ENCODE measurements at places on chromosomes 2 and 18.

GRCh38 chr2:189022053-189022481 is 47.9 kb downstream of the COL3A1 start:
- no peak for DNase-seq

DNA sequence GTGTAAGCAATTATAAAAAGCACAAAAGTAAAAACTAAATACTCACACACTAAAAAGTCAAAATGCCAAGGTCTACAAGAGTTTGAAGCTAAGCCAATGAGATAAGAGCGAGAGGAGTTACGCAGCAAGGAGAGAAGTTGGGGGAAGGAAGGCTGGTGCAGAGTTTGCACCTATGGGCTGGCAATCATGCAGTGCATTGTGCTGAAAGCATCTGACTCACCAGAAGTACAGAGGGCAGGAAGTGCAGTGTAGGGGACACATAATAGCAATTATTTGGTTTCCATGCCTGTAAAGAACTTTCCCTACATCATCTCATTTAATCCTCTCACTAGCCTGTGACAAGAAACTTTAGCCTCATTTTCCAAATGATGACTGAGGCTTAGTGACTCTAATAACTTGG is 142.7 kb upstream of the KYNU start:
- no peak for DNase-seq

- DNase-seq, result no peak
Measured at GRCh38 chr2:16649353-16650286, 16.0 kb downstream of the CYRIA start.

DNA sequence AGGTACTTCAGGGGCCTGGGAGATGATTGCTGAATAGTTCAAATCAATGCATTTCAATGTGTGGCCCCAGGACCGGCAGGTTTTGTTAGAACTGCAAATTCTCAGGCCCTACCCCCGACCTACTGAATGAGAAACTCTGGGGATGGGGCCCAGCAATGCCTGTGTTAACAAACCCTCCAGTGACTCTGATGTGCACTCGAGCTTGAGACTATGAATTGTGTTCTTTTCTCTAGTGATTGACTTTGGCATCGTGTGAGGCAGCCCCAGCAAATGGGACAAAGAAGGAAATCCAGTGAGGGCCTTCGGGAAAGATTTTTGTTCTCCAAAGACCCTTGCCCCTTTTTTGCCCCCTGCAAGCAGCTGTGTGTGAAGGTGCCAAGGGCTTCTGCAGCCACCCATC is 22.4 kb downstream of the ALK start:
- no peak for DNase-seq

DNA sequence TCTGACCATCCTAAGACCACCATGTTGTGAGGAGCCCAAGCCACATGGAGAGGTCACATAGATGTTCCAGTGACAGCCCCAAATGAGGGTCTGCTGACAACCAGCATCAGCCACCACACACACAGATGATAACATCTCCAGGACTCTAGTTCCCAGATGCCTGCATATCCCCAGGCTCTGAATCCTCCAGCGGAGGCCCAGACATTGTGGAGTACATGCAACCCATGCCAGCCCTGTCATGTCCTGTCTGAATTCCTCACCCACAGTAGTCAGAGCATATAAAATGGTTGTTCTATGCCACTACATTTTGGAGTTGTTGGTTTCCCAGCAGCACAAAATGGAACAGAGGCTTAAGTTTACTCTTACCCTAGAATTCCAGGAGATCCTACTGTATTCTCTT is 122.0 kb upstream of the SLC35G4 start:
- DNase-seq, result no peak

- no peak for DNase-seq
Measured at GRCh38 chr2:40372283-40372985, 79.5 kb downstream of the SLC8A1 start.

DNA sequence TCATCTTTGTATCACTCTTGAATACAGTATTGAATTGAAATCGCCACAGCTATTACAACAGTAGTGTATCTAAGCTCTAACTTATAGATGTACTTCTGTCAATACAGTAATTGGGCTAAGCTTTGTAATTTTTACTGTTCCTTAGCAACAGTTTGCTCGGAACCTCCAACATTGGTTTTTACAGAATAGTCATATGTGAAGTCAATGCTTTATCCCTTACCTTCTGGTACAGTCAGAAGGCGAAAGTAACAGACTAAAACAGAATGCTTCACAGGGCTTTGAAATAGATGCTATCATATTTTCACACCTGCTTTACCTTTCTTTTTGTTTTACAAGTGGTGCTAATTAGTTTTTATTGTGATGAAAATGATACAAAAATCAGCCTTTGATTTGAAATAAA is 46.9 kb upstream of the CYP20A1 start:
- DNase-seq, result no peak

- no peak for DNase-seq
Measured at GRCh38 chr18:6024745-6025248, 129.5 kb upstream of the TMEM200C start.

GRCh38 chr2:3611589-3611988 is 16.7 kb downstream of the COLEC11 start:
- no peak for DNase-seq

- DNase-seq, result no peak
Measured at GRCh38 chr2:70852824-70853223, 17.2 kb upstream of the CD207 start.

DNA sequence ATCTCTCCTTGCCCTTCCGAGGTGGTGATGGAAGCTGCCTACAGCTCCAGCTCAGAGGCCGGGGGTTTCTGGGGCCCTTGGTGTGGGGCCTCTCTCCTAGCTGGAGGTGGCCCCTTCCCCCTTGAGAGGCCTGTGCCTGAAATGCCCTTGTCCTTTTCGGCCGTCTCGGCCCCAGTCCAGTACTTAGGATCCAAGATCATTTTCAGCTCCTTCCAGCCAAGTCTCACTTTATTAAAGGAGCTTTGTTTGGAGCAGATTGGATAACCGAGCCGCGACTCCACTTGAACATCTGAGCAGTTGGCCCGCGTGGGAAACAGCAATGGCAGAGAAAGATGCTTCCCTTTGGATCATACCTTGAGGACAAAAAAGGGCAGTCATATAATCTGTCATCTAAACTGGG is 125.0 kb downstream of the NEDD4L start:
- no peak for DNase-seq

GRCh38 chr2:55530539-55531081 is 11.1 kb downstream of the CFAP36 start:
- DNase-seq, result no peak

- no peak for DNase-seq
Measured at GRCh38 chr2:189008555-189009262, 34.5 kb downstream of the COL3A1 start.

DNA sequence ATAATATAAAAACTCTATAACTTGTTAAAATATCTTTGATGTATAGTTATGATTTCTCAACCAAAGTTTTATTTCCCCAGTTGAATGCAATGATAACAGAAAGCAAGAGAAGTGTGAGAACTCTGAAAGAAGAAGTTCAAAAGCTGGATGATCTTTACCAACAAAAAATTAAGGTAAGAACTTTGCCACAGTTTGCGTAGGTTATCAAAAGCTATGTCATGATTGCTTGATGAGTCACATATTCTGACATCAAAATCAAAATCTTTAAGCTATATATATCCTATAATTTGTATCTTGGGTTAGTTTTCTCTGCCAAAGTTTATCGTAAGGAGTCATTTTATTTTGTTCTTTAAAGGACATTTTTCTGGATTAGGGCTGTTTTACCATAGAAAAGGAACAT is 35.0 kb downstream of the NDC80 start:
- DNase-seq, result no peak

- no peak for DNase-seq
Measured at GRCh38 chr2:72921088-72921851, 4.0 kb downstream of the EMX1 start.

DNA sequence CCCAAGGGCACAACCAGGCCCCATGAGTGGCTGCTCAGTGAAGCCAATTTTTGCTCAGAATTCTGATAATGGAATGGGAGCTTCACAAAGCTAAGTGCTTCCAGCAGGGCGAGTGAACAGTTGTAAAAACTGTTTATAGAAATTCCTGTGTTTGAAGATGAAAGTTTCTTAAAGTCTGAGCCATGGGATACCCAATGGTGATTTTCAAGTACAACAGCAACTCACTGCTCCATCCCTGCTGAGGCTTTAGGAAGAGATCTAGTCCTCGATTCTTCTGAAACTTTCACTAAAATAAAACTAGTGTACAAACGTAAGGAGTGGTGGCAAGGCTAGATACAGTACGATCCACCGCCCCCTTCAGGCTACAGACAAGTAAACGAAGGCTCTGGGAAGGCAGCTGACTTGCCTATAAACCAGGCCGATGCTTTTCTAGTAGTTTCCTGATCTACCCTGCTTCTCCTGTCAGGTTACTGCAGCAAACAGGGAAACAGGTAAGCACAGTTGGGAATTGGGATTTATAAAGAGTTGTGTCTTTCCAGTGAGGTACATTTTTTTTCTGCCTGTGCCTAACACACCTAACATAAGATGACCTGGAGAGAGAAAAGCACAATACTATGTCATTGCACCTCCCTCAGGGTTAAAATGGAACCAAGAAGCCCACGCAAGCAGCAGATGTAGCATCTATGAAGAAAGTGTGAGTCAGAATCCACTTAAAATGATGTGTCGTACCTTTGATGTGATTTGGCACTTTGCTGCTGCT is 108.7 kb downstream of the UXS1 start:
- peak; percentile 37 for DNase-seq

GRCh38 chr2:207176247-207176646 is 10.5 kb upstream of the KLF7 start:
- DNase-seq, result no peak

DNA sequence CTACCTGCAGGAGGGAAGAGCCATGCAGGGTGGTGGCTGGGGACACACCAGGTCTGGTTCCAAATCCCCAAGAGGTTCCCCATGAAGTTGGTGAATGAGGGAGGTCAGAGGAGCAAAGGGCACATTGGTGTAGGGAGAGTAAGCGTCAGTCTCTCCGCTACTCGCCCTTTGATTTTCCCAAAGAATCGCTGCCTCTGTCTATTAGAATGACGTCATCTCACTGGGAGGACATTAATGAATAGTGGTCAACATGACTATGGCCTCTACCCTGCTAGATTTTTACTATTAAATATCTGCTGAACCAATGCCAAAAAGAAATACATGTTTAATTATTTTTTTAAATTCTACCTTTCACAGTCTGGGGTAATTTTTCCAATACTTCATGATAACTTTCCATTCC is 109.6 kb upstream of the SNTG2 start:
- DNase-seq, result no peak

GRCh38 chr2:9842487-9843228 is 616 bp upstream of the TAF1B start:
- no peak for DNase-seq

GRCh38 chr2:41782306-41783158 is 265.3 kb upstream of the PKDCC start:
- no peak for DNase-seq

- no peak for DNase-seq
Measured at GRCh38 chr2:187912950-187913349, 358.7 kb upstream of the TFPI start.

DNA sequence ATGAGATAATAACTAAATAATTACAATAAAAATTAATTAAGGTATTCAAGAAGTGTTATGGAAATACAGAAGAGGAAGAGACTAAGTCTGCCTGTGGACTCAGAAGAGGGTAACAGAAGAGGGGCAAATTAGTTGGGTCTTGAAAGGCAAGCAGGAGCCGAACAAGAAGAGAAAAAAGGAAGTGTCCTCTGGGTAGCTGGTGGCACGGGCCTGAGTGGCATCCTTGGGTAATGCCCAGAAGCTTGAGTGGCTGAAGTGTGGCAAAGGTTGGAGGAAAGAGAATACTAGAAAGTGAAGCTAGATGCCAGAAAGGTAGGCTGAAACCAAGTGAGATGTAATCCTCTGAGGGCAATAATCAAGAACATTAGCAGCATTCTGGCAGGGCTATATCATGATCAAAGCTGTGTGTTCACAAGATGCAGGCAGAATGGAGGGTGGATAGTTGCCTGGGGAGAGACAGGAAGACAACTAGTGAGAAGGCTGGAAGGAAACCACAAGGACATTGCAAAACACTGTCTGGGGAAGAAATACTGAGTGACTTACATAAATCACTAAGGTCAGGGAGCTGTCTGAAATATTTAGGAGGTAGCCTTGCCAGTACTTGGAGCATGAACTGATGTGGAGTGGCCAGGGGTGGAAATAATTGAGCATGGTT is 16.2 kb downstream of the DOCK10 start:
- DNase-seq, result no peak

DNA sequence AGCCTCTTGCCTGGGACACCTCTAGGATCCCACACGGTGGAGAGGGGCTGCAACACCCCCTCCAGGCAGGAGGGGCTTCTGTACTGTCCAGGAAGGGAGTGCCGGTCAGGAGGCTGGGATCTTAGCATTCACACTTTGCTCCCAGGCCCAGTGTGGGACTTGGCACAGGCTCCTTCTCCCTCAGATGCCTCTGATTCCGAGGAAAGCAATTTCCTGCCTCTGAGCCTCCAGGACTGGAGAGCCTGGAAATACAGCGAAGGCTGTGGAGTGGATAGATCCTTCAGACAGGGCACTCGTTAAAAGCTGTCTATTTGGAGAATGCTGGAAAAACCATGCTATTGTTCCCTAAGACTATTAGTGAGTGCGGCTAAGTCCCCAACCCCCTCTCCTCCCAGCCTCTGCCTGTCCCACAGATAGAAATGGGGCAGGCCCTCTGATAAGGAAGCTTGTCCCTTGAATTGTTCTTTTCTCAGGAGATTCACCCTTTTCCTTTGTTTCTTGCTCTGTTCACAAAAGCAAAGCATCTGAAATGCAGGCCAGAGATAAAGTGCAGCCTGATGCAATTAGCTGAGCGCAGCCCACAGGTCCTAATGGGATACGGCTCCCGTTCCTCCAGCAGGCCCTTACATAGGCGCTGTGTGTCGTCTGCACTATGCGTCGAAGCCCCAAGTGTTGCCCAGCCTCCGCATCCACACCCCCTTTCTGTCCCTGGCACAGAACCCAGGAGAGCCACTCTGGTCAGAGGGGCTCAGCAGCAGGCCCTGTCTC is 252.2 kb downstream of the KLHL29 start:
- DNase-seq, result no peak

DNA sequence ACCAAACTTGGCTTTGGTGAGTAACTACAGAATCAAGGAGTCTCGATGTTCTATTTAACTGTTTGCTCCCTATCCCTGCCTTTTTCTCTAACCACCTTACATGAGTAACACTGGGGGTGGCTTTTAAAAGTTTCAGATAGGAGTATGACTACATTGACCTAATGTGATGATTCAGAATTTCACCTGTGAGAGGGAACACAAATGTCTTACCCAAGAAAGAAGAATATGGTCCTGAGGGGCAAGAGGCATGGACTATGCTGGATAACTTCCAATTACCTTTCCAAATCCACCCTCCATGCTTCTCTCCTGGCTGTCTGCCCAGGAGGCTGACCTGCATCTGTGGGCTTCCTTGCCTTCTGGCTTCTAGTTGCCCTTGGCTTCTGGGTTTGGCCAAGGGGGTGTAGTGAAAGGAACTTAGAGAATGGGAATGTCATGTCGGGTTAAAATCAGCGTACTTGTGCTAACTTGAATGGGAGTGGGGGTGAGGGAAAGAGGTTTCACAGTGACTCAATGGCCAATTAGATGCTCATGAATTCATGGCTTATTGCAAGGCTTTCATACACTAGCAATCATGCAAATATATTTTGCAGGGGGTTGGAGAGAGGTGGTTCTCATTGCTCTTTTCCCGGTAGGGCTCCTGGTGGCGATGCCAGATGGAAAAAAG is 5.3 kb upstream of the IL36G start:
- no peak for DNase-seq

GRCh38 chr2:62686012-62686685 is 19.4 kb upstream of the EHBP1 start:
- no peak for DNase-seq

Measured in activated naive CD4-positive, alpha-beta T cell (primary cell).